ENCODE measurements at places on chromosomes 13 and 19.

- DNase-seq: no peak
Observed at GRCh38 chr13:73092829-73093228, 34.0 kb downstream of the KLF5 start.

DNA sequence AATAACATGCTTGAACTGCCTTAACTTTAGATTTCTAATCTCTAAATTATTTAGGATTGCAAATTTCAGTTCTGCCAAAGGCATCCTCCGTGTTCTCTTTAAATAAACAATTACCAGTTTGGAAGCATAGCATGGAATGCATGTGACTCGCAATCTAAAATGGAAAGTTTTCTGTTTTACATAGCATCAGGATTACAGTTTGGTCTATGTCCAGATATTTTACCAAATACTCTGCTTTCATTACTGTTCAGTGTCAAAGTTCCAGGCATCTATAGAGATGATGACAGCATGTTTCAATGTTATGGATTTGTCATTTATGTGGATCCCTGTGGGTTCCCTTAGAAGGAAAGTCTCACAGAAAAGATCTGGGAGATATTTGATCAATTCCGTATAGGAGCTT, 16.8 kb downstream of the FLT1 start:
- no peak for DNase-seq

DNA sequence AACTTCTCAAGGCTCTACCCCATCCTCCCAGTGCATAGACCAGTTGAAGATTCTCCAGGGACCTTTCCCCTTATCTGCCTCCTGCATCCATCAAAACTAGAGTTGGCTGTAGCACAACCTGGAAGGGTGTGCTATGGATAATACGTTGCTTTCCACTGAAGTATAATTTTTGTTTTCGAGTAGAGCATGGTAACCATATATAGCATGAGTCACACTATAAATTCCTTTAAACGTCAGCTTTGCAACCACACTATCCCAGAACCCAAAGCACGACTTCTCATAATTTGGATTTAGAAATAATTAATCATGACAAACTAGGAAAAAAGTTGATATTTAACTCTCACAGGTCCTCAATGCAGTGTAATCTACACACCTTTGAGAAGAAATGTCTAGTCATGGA, 138.3 kb upstream of the NBEA start:
- no peak for DNase-seq

GRCh38 chr13:27921421-27921960, 1.7 kb downstream of the PDX1 start:
- no peak for DNase-seq

DNA sequence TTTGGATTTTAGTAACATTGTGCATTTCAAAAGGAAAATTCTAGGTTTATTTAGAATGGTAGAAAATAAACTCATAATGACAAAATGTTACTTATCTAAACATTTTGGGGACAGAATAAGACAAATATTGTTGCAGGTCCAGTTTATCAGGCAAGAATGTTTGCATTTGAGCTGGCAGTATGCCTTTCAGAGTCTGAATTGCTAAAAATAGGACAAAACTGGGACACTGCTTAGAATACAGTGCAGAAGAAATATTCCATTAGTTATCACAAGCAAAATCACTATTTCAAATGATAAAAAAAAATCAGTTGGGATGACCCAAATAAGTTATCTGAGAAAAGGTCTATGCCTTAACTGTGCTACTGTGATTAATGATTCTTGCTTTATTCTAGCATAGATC, 870.3 kb upstream of the MIR17HG start:
- DNase-seq: no peak

DNA sequence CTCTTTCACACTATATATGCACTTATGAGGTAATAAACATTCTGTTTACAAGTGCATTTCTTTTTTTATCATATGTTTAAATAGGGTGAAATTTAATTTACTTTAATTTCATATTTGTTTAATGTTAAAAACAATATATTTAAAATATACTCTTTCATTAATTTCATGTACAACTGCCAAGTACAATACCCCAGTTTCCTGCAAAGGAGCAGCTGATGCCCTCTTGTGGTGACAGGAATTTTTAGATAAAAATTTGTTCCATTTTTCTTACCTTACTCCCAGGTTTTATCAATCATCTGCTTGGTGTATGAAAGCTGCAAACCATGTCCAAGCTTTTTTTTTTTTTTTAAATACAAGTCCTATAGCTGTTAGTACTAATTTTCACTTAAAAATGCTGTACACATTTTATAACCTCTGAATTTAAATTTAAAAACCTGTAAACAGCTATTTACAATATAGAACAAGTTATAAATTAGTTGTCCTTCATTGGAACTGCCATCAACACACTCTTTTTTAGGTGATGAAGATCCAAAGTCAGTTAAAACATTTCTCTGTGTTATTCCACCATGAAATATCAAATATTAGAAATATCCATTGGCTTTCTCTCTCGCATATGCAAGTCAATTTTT, 4.9 kb downstream of the PCDH20 start:
- no peak for DNase-seq

DNA sequence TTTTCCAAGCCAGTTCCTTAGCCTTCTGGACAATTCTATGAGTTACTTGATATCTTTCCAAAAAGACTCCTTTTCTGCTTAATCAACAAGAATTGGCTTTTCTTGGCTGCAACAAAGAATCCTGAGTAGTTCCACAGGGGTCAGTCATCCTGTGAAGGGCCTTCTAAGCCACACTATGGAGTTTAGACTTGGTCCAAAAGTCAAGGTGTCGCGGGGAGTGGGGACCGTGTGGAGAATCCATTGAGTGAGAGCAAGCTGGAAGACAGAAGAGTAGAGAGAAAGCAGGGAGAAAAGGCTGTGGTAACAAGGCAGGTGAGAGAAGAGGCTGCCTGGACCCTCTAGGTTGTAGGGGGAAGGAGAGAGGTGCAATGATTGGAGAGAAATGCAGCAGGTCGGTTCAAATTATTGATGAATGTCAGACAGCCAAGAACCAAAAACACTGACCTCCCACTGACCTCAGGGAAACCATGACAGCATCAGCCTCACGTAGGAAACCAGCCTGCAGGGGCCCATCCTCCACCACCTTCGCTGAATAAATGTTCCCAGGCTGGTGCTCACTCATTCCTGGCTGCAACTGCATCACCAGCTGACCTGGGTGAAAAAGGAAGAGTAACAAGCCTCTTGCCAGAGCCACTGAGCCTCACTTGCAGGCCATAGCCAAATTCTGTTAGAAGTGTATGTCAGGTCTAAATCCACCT, 7.1 kb upstream of the IFT88 start:
- DNase-seq: no peak

DNA sequence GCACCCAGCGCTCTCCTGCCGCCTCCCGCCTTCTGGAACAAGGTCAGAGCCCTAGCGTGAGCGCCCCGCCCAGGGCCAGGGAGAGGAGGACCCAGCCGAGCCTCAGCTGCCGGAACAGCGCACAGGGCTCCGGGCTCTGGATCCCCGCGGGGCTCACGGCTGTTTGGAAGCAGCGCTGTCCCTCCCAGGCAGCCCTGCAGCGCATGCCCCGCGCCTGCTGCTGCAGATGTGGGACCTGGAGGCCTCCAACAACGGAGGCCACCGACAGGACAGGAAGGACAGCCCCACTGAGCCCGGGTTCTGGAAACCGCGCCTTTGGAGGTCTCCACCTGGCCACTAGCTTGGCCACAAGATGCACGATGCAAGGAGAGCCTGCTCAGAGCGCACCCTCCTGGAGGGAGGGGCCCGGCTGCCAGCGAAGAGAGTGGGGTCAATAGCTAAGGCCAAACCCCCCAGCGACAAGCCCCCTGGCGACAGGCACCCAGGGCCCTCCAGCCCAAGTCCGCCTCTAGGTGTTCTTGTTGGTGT, 12.6 kb downstream of the ZSCAN18 start:
- DNase-seq: no peak

GRCh38 chr19:3065675-3066357, 3.5 kb upstream of the TLE5 start:
- no peak for DNase-seq

GRCh38 chr19:33300894-33301143, 1.5 kb downstream of the CEBPA start:
- no peak for DNase-seq

- no peak for DNase-seq
Observed at GRCh38 chr13:98677398-98677797, 75.1 kb downstream of the SLC15A1 start.

Measured in NCI-H1694 treated with DMSO at 0.1 percent for 48 hours (cell line).